ENCODE measurements at places on chromosomes 1 and 21.

- DNase-seq, result no peak
These were observed 69.1 kb upstream of the ZP4 start for GRCh38 chr1:237959838-237960237.

- no peak for DNase-seq
These were observed 25.8 kb downstream of the IL6R start for GRCh38 chr1:154430903-154431302.

- DNase-seq, result no peak
These were observed 114.5 kb upstream of the COL24A1 start for GRCh38 chr1:86271046-86271445.

DNA sequence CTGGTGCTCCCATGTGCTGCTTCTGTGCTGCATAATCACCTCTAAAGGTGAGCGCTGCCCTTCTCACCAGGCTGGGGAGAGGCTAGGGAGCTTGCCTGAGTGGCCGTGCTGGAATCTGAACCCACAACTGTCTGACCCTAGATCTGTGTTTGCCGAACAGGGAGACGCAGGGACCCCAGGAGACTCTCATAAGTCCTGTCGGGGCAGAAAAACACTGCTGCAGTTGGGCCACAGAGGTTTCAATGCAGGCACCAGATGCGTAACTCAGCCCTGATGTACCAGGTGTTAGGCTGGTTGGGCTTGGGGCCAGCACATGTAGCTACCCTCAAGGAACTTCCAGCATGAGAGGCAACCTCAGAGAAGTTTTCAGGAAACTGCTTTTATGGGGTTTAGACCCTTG is 49.5 kb upstream of the DMRTB1 start:
- no peak for DNase-seq

GRCh38 chr1:213266983-213267772 is 216.1 kb downstream of the RPS6KC1 start:
- DNase-seq, result no peak

DNA sequence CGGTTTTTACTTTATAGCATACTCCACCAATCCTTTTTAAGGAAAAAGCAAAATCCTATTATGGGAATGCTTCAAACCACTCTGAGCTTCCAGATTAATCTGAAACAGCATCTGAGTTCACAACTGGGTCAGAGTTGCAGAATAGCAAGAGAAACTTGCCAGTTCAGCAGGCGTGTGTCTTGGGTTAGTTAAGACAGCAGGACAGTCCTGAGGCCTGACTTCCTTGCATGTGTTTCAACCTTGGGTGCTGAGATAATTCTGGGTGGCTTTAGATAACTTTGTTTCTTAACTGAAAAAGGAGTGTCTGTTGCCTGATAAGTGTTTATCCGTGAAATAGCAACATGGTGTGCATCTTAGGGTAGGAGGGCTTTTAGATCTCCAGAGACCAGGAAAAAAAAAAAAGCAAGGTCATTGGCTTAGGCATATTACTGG is 169.2 kb downstream of the DHRS3 start:
- DNase-seq, result peak; percentile 40

DNA sequence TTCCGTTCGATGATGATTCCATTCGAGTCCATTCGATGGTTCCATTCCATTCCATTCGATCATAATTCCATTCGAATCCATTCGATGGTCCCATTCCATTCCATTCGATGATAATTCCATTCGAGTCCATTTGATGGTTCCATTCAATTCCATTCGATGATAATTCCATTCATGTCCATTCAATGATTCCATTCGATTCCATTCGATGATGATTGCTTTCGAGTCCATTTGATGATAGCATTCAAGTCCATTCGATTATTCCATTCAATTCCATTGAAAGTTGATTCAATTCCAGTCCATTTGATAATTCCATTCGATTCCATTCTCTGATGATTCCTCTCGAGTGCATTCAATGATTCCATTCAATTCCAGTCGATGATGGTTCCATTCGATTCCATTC is 3895.3 kb downstream of the SRGAP2C start:
- DNase-seq, result no peak

DNA sequence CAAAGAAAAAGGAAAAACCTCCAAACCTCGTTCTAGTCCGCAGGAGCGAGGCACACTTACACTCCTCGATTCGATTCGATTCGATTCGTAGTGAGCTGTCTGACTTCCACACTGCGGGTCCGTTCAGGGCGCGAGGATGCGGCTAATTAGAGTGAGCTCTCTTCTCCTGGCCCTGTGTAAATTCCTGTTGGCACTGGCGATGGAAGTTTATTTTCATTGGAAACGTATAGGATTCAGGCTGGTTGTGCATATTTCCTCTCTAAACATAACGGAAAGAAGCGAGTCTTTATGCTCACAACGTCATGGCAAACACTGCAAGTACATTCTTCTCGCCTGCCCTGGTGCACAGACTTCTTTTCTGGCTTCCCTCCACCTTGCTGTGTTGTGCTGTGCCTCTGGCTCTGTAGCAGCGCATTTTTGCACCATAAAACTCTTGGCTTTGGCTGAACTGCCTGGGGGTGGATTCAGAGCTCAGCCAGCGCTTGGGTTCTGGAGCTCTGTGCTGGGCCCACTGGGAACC is 2.7 kb downstream of the HUNK start:
- DNase-seq, result peak; percentile 48

All from AG20443 (cell line).